ENCODE measurements at places on chromosomes 13 and 19.

GRCh38 chr19:5850743-5851293 lies 431 bp downstream of the FUT3 start:
- H3K4me3 ChIP-seq, result no peak overlapping the region
- peaks cover 6% of the 10 kb centered on the region for H3K4me1 ChIP-seq
- no peaks in the 10 kb centered on the region for H3K36me3 ChIP-seq

GRCh38 chr13:59982631-59983382 lies 180.9 kb downstream of the DIAPH3 start:
- H3K4me3 ChIP-seq, result no peak overlapping the region
- no peak overlapping the region for H3K27ac ChIP-seq
- H3K27me3 ChIP-seq, result no peaks in the 10 kb centered on the region

GRCh38 chr13:112477070-112477619 lies 101.0 kb downstream of the SPACA7 start:
- DNase-seq, result no peak
- H3K27me3 ChIP-seq, result no peaks in the 10 kb centered on the region
- no peak overlapping the region for H3K4me3 ChIP-seq
- H3K4me1 ChIP-seq, result no peaks in the 10 kb centered on the region
- H3K36me3 ChIP-seq, result no peaks in the 10 kb centered on the region

DNA sequence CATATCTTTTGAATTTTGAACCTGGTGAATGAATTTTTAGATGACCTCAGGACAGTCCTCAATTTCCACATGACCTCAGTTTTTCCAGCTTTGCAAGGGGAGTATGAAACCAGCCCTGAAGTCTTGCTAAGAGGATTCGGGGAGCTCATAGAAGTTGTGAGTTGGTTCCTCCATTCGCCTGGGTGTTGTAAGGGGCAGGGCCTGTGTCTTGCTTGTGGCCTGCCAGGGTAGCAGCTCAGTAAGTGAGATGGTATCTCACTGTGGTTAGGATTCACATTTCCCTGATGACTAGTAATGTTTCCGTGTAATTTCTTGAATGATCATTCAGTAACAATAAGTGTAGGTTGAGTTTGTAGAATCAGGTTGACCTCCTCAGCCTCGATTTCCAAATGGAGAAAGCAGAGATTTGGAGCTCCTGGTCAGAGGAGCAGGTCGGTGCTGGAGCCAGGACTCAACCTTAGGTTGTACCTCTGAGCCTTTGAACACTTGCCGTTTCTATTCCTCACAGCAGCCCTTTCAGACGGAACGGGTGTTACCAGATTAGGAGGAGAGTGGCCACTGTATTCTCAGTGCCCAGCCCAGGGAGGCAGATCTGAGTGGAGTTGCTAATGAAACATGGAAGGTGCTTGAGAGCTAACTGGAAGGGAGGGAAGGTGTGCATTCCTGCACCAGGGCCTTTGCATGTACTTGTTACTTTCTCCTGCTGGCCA lies 14.6 kb downstream of the NACC1 start:
- H3K4me1 ChIP-seq, result peaks cover 34% of the 10 kb centered on the region
- peaks cover 23% of the 10 kb centered on the region for H3K36me3 ChIP-seq
- H3K27me3 ChIP-seq, result no peaks in the 10 kb centered on the region
- peak; percentile 66 for DNase-seq
- H3K4me3 ChIP-seq, result peak overlapping the region; percentile 19

GRCh38 chr19:10104665-10105508 lies 1.3 kb upstream of the PPAN start:
- H3K27me3 ChIP-seq, result no peaks in the 10 kb centered on the region
- H3K4me3 ChIP-seq, result peak overlapping the region; percentile 84
- H3K27ac ChIP-seq, result peak overlapping the region; percentile 96

- DNase-seq, result no peak
- peaks cover 68% of the 10 kb centered on the region for H3K36me3 ChIP-seq
Measured at GRCh38 chr19:23261496-23262020, 11.4 kb upstream of the ZNF724 start.

GRCh38 chr13:26255691-26256277 lies 1.9 kb downstream of the CDK8 start:
- DNase-seq, result no peak
- no peak overlapping the region for H3K27ac ChIP-seq
- peaks cover 26% of the 10 kb centered on the region for H3K4me1 ChIP-seq
- H3K4me3 ChIP-seq, result peak overlapping the region; percentile 81
- H3K36me3 ChIP-seq, result peaks cover 3% of the 10 kb centered on the region

DNA sequence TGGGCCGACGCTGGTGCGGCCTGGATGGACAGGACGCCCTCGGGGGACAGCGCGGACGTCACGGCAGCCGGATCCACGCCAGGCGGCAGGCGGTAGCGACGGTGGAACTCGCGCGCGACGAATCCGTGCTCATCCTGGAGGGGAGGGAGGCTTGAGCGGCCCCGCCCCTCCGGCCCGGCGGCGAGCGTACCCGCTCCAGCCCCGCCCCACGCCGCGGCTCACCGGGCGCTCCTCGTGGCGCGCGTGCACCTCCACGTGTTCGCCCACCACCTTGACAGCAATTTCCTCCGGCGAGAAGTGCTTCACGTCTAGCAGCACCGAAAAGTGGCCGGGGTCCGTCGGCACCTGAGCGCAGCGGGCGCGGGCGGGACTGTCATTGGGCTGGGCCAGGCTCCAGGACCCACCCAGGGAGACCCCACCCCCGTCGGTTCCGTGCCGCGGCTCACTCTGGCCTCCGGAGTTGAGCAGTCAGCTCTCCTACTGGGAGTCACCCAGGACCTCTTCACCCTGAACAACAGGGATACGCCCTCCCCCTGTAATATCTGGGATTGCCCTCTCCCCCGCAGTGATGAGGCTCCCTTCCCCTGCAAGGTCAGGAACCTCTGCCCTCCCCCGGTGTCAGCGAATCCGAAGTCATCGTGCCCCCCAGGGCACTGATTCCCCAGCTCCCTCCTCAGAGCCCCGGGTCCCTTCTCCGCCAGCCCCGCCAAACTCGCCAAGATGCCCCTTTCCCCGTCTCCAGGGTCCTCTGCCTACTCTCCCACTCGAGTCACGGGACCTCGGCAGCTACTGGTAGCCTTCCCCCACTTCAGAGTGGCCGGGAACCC lies 1.1 kb downstream of the HSPB6 start:
- H3K36me3 ChIP-seq, result peaks cover 27% of the 10 kb centered on the region
- H3K4me1 ChIP-seq, result peaks cover 36% of the 10 kb centered on the region
- H3K4me3 ChIP-seq, result peak overlapping the region; percentile 48
- no peak overlapping the region for H3K27ac ChIP-seq
- H3K27me3 ChIP-seq, result no peaks in the 10 kb centered on the region

GRCh38 chr19:24048261-24048660 lies 38.7 kb upstream of the ZNF254 start:
- no peaks in the 10 kb centered on the region for H3K4me1 ChIP-seq
- no peak overlapping the region for H3K27ac ChIP-seq
- no peaks in the 10 kb centered on the region for H3K27me3 ChIP-seq
- peaks cover 77% of the 10 kb centered on the region for H3K36me3 ChIP-seq
- no peak for DNase-seq

GRCh38 chr13:35810321-35810720 lies 320.9 kb downstream of the DCLK1 start:
- H3K36me3 ChIP-seq, result no peaks in the 10 kb centered on the region
- no peaks in the 10 kb centered on the region for H3K27me3 ChIP-seq
- H3K27ac ChIP-seq, result no peak overlapping the region
- H3K4me3 ChIP-seq, result no peak overlapping the region

DNA sequence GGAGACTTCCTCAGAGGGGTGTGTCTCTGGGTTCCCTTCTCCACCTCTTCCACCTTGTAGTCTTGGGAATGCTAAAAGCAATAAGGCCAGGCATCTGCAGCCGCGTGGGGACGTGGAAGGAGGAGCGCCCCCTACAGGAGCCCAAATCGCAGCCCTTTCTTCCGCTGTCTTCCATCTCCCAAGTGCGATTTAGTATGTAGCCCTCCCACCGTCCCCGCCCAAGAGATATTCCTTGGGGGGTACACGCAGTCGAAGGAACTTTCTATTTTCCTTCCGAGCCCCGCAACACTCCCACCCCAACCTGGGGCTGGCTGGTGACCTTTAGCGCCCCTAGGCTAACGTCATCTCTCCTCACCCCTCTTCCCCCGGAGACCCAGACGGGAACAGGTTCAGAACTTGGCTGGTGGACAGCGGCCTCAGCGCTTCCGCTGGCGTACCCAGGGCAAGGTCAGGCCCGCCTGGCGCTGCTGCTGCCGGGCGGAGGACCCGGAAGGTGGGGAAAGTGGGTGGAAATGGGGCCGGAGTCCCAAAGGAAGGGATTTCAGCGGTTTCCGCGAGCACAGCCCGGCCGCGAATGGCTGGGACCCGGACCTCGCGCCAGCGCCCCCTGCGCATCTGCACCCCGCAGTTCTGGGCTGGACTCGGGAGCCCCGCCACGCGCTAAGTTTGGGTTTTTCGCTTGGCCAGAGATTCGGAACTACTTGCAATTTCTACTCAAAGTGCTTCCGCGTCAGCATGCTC lies 2.1 kb upstream of the PCDH8 start:
- peaks cover 5% of the 10 kb centered on the region for H3K36me3 ChIP-seq
- peaks cover 54% of the 10 kb centered on the region for H3K27me3 ChIP-seq
- peak; percentile 64 for DNase-seq
- H3K27ac ChIP-seq, result no peak overlapping the region

DNA sequence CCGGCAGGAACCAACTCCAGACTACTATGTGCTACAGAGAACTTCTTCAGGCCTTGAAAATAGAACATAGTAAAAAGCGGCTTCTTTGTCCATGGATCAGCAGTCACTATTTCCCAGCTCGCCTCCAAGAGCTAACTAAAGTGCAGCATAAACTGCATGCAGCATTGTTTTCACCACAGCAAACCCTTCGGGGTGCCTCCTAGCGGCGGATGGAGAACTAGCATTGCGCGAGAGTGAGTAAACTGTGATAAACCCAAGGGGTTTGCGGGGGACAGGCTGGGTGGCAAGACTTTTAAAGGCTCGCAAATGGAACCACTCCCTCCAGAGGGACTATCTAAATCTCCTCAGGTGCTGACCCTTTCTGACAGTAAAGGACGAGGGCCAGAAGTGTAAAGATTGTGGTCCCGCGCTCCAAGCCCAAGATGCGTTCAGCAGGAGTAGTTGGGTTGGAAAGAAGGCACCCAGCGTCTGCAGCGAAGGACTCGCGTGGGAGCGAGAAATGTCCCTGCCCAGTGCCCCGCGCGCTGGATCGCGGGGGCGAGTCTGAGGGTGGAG lies 21.5 kb upstream of the SGCG start:
- no peaks in the 10 kb centered on the region for H3K4me1 ChIP-seq
- H3K27me3 ChIP-seq, result peaks cover 23% of the 10 kb centered on the region
- H3K36me3 ChIP-seq, result no peaks in the 10 kb centered on the region
- H3K4me3 ChIP-seq, result no peak overlapping the region
- H3K27ac ChIP-seq, result no peak overlapping the region
- DNase-seq, result no peak

- no peak overlapping the region for H3K27ac ChIP-seq
- DNase-seq, result no peak
- no peak overlapping the region for H3K4me3 ChIP-seq
- no peaks in the 10 kb centered on the region for H3K27me3 ChIP-seq
Measured at GRCh38 chr13:80884056-80884785, 543.3 kb upstream of the SPRY2 start.

DNA sequence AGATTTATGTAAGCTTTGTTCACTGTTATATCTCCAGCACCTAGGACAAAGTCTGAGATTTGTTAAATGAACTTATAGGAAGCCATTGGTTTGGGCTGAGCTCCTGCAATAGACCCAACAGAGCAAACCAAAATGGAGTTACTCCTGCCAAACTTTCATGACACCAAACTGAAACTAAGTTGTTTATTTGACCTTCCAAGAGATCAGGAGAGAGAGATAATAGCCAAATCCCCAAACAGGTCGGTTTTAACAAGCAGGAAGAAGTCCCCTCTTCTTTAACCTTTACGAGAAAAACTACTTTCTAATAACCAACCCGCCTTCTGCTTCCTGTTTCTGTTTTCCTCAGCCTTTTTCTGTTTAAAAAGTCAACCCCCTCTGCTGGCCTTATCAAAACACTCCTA lies 54.9 kb upstream of the ATP12A start:
- H3K36me3 ChIP-seq, result peaks cover 15% of the 10 kb centered on the region
- H3K4me1 ChIP-seq, result peaks cover 36% of the 10 kb centered on the region
- H3K27ac ChIP-seq, result peak overlapping the region; percentile 87
- H3K27me3 ChIP-seq, result no peaks in the 10 kb centered on the region
- no peak overlapping the region for H3K4me3 ChIP-seq
- DNase-seq, result no peak

- no peaks in the 10 kb centered on the region for H3K27me3 ChIP-seq
- H3K36me3 ChIP-seq, result peaks cover 22% of the 10 kb centered on the region
- no peak for DNase-seq
- peak overlapping the region; percentile 81 for H3K4me3 ChIP-seq
Measured at GRCh38 chr19:32406161-32407003, 812 bp downstream of the DPY19L3 start.

DNA sequence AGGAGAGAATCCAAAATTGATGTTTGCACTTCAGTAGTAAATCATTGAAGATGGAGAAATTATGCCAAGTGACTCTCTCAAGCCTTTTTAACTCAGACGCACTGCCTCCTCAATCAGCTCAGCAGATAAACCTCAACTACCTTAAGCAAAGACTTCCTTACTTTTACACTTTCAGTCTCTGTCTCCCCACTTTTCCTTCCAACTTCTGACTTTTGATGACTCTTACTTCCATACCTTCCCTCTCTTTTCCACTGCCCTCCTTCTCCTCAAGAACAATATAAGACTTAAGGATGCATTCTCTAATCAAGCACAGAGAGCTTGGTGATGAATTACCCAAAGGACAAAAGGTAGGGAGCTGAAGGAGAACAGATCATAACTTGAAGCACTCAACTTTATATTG lies 4.8 kb upstream of the DACH1 start:
- no peak overlapping the region for H3K4me3 ChIP-seq
- peaks cover 40% of the 10 kb centered on the region for H3K27me3 ChIP-seq
- H3K36me3 ChIP-seq, result no peaks in the 10 kb centered on the region
- H3K27ac ChIP-seq, result no peak overlapping the region

GRCh38 chr19:24071078-24071477 lies 15.9 kb upstream of the ZNF254 start:
- no peak overlapping the region for H3K27ac ChIP-seq
- H3K36me3 ChIP-seq, result peaks cover 61% of the 10 kb centered on the region
- no peaks in the 10 kb centered on the region for H3K4me1 ChIP-seq
- no peak overlapping the region for H3K4me3 ChIP-seq
- no peak for DNase-seq
- H3K27me3 ChIP-seq, result no peaks in the 10 kb centered on the region

- H3K4me3 ChIP-seq, result no peak overlapping the region
- DNase-seq, result no peak
- H3K36me3 ChIP-seq, result no peaks in the 10 kb centered on the region
- no peaks in the 10 kb centered on the region for H3K27me3 ChIP-seq
- no peak overlapping the region for H3K27ac ChIP-seq
Measured at GRCh38 chr13:57813651-57814050, 182.1 kb downstream of the PCDH17 start.

- H3K4me1 ChIP-seq, result peaks cover 74% of the 10 kb centered on the region
- H3K27ac ChIP-seq, result no peak overlapping the region
- DNase-seq, result no peak
- no peak overlapping the region for H3K4me3 ChIP-seq
Measured at GRCh38 chr13:98535501-98536354, 41.2 kb downstream of the STK24 start.

- no peak overlapping the region for H3K4me3 ChIP-seq
- no peak overlapping the region for H3K27ac ChIP-seq
- H3K4me1 ChIP-seq, result peaks cover 58% of the 10 kb centered on the region
- no peak for DNase-seq
- no peaks in the 10 kb centered on the region for H3K27me3 ChIP-seq
Measured at GRCh38 chr19:16208847-16209665, 11.3 kb downstream of the AP1M1 start.
